ENCODE measurements at places on chromosomes 5 and 9.

DNA sequence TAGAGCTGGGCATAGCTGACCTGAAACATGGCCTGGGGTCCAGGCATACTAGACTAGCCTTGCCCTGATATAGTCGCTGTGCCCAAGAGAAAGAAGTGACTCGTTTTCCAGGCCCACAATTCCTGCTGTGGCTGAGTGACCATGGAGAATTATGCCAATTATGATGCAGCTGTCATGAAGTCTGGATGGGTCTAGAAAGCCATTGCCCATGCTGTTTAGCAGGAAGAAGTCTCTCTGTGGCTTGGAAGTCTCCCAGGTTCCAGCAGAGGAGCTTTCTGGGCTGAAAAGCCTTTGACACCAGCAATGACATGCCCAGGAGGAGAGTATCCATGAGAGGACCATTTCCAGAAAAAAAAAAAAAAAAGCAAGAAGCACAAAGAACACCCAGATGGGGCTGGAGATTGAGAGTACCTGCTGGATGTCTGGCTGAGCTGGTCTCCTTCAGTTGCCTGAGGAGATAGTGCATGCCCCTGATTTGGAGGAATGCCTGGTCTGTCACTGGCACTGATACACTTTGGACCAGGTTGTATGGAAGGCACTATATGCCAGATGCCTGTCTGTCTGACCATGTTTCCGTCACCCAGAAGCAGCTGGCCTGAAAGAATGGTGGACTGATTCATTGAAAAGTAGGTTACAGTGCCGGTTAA is 128.0 kb upstream of the EPB41L4A start:
- no peak for DNase-seq

DNA sequence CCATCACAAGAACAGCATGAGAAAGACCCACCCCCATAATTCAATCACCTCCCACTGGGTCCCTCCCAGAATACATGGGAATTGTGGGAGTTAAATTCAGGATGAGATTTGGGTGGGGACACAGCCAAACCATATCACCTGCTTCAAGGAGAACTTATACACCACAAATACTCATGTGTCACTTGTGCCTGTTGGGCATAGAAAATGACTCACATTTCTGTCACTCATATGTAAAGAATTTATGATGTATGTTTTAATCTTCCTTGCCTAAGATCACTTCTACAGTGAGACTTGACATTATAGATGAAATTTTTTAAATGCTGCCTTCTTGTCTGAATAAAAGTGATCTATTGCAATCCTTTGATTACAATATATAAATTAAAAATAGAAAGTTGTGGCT is 23.0 kb upstream of the PRDM6 start:
- DNase-seq, result no peak

GRCh38 chr5:30693326-30693725 is 500.2 kb upstream of the CDH6 start:
- DNase-seq, result no peak

DNA sequence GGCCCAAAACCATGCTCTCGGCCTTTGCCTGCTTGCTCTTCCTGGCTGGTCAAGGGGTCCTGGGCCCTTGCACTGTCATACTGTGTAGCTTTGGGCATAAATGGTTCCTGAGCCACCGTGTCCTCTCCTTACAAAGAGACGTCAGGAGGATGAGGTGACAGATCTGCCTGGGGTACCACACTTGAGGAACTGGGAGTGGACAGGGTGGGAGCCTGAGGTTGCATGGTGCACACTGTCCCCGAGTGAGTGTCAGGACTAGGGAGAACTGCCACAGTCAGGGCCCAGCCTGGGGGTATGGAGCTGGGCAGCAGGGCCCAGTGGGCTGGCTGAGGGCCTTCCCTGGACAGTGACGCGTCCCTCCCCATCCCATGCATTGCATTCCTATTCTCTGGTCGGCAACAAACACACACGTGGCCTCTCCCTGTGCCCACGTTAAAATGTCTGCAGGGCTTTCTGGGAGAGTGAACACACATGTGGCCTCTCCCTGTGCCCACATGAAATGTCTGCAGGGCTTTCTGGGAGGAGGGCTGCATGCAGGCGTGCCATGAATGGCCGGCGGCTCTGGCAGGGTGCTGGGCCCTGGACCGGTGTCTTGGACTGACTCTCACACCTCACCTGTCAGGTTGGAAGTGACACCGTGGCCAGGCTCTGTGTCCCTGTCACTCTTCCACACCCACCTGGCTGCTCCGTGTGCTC is 122.1 kb upstream of the COL5A1 start:
- DNase-seq, result no peak

GRCh38 chr5:98630621-98631020 is 142.8 kb upstream of the RGMB start:
- no peak for DNase-seq

Data from B cell (primary cell).